ENCODE measurements at places on chromosomes 2 and 18.

DNA sequence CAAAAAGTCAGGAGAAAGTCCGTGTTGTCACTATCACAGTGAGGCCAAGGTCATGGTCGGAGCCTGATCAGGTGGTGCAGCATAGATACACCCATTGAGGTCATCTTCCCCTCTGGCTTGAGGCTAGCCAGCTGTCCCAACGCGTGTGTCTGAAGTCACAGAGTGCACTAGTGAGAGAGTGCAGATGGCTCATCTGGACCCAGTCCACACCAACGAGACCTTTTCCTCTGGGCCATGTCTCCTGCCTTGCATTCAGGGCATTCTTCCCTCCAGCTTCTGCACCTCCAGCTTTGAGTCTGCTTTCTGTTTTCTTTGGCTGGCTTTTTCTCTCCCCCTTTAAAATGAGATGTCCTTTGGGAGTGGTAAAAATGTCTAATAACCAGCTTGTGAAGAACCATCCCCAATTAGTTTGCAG, 146.9 kb downstream of the TDRD15 start:
- DNase-seq: no peak

DNA sequence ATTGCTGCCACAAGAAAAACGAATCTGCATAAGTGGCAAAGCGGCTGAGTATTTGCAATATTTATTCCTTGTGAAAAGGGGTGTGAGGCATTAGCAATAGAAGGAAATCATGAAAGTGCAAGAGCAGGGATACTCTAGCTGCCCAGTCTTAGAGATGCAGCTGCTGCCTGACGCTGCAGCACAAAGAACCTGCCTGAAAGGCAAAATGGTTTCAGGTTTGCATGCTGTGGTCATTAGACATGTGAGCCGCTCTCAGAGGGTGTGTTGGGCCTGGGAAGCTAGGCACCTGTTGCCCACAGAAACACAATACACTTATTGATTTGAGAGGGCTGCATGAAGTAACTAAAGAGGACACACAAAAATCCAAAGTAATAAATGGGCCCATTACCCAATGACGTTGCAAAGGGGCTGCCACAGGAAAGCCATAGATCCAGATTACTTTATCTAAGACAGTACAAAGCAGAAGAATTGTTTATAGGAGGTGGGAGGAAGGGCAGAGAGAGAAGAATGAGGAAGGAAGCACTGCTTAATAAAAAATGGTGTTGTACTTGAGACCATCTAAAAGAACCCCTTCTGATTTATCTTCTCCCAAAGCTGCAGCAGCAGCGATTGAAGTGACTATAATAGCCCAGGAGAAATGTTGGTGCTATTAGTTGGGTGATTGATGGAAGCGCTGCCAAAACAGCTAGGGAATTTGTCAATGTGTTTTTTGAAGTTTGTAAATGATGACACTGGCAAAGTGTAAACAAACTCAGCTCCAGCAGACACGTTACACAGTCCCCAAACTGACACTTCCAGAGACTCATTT, 492.4 kb upstream of the ACVR2A start:
- no peak for DNase-seq

- DNase-seq: no peak
Observed at GRCh38 chr2:122255924-122256323, 500.5 kb downstream of the TSN start.

DNA sequence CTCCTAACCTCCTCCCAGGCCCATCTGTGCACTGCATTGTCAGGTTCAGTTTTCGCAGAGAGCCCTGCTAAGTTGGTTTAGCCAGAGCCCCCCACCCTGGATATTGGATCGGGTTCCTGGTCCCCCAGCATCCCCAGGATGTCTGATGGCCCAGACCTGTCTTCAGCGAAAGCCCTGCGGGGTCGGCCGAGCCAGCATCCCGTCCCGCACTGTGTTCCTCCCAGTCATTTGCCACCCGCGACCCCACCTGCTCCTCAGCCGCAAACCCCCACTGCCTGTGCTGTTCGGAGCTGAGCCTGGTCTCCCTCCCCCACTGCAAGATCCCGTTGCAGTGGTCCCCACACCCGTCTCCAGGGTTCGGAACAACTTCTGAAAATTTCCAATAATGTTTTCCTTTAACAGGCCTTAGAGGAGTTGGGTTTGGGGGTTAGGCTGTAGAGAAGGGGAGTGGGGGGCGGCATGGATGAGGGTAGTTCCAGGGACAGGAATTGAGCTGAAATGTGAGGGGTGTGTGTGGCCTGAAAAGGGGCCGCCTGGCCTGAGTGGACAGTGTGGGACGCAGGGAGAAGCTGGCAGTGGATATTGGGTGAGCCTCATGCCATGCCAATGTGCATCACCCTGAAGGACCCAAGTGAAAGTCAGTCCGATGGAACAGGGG, 1.6 kb upstream of the COPS9 start:
- no peak for DNase-seq

DNA sequence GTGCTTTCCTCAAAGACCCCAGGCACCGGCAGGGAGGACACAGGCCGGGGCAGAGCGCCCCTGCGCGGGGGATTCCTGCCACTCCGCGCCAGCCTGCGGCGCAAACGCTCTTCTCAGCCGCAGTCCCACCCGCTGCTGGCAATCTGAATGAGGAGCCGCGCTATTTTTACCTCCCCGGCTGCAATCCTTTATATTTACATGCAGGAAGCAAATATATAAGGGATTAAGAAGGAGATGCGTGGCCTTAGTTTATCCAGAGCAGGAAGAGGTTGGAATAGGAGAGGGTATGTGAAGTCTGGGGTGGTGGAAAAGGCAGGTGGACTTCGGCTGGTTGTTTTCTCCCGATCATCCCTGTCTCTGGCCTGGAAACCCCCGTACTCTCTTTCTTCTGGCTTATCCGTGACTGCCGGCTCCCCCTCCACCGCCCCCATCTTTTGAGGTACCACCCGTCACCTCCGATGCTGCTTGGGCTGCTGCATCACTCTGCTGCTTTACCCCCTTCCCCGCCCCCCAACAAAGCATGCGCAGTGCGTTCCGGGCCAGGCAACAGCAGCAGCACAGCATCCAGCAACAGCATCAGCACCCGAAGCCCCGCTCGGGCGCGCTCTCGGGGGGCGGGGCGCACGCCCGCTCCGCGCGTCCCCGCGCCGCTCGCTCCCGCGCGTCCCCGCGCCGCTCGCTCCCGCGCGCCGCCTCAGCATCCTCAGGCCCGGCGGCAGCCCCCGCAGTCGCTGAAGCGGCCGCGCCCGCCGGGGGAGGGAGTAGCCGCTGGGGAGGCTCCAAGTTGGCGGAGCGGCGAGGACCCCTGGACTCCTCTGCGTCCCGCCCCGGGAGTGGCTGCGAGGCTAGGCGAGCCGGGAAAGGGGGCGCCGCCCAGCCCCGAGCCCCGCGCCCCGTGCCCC, at the start of gene ADAM23:
Gene ADAM23 (plus strand): TSS at position 700 of the 902 bp plus-strand sequence. CDS start 335 bp downstream, outside the sequence.
- DNase-seq: no peak

DNA sequence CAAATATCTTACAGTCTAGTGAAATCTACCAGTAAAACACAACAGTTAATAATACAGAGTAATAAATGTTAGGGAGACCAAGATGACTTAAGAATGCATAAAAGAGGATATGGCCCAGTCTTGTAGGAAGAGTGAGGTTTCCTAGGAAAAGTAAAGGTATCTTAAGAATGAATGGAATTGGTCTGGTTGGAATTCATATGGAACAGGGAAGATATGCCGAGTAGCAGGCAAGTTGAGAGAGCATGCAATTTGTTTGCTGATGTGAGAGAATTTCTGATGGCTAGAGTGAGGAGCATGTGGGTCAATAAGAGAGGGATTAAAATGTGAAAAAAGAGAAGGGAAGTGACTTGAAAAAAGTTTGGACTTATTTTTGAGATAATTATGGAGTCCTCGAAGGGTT, 512.9 kb upstream of the ZEB2 start:
- DNase-seq: no peak

GRCh38 chr2:120863661-120864320, 128.1 kb downstream of the GLI2 start:
- no peak for DNase-seq

- no peak for DNase-seq
Observed at GRCh38 chr18:29496152-29496680, 1319.3 kb upstream of the CDH2 start.

DNA sequence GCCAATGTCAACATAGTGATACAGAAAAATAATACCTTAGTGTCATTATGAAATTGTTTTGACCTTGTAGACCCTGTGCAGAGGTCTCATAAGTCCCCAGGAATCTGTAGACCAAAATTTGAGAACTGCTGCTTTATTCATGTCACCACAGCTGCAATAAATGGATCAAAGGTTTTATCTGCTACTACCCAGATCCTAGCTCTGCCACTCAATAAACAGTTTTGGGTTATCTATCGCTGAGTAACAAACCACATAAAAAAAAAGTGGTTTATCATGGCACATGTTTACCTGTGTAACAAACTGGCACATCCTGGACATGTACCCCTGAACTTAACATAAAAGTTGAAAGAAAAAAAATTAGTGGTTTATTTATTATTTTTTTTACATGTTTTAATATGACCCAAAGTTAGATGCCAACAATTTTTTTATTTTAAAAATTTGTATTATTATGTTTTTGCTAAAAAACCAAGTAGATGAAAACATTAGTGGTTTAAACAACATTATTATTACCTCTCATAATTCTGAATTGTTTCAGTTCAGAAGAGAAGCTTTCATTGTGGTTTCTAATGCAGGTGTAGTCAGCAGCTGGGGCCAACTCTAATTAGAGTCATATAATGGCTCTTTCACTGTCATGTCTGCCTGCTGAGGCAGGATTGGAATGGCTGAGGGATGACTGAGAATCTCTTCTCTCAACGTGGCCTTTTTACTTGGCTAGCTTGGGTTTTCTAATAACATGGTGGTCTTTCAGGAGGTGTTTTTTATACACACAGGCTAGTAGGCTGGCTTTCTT, 103.3 kb upstream of the SLC38A11 start:
- no peak for DNase-seq

DNA sequence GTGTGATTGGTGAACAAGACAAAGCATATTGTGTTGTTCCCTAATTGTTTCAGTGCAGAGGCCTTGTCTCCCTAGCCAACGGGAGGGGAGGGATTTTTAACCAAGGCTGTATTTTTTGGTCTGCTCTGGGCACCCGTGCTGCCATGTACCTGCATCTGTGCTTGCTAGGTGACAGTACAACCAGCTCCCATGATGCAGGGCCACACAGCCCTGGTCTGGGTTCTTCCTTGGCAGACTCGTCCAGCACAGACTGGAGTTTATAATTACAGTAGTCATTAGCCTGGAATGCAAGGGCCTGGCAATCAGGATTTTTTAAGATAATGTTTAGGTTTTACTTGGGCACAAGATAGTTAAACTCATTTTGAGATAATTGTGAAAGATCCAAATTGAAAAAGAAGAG, 36.4 kb downstream of the TCF7L1 start:
- DNase-seq: no peak

DNA sequence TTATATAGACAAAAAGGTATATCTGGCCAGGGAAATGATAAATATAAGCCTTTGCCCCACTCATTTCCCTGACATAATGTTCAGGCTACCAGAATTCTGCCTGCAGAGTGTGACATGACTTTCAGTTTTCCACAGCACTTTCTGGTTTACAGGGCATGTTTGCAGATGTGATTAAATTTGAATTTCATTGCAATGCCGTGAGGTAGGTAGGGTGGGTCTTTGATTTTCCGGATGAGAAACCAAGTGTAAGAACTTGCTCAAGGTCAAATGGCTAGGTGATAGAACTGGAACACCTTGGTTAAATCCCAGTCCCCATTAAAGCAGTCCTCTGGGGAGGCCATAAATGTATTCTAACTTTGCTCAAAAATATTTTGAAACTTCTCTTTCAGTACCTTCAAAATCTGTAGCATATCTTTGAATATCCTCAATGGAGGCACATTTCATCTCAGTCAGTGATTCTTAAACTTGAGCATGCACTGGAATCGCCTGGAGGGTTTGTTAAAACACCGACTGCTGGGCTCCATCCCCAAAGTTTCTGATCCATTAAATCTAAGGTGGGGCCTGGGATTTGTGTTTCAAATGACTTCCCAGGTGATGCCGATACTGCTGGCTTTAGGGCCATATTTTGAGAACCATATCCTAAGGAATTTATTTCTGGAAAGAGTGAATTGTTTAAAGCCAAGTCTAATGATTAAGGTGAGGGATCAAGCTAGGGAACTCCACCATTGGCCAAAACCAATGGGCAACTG, 35.0 kb downstream of the MRPL33 start:
- DNase-seq: no peak

DNA sequence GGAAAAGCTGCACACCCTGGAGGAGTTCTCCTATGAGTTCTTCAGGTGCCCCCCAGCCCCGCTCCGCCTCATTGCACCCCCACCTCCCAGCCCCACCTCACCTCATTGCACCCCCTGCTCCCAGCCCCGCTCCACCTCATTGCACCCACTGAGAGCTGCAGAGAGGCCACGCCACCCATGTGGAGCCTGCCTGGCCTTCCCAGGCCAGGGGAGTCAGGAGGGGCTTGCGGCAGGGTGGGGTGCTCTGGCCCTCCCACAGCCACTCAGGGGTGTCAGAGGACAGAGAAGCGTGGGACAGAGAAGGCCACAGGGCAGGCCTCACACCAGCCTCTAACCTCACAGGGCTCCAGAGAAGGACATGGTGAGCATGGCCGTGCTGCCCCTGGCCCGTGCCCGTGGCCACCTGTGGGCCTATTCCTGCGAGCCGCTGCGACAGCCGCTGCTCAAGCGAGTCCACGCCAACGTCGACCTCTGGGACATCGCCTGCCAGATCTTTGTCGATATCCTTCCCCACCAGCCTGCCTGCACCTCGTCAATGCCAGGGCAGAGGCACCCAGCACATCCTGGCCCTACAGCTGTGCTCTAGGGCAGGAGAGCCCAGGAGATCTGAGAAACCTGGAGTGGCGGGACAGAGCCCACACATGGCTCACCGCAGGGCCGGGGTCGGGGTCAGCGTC, 15.0 kb upstream of the GPR17 start:
- no peak for DNase-seq

DNA sequence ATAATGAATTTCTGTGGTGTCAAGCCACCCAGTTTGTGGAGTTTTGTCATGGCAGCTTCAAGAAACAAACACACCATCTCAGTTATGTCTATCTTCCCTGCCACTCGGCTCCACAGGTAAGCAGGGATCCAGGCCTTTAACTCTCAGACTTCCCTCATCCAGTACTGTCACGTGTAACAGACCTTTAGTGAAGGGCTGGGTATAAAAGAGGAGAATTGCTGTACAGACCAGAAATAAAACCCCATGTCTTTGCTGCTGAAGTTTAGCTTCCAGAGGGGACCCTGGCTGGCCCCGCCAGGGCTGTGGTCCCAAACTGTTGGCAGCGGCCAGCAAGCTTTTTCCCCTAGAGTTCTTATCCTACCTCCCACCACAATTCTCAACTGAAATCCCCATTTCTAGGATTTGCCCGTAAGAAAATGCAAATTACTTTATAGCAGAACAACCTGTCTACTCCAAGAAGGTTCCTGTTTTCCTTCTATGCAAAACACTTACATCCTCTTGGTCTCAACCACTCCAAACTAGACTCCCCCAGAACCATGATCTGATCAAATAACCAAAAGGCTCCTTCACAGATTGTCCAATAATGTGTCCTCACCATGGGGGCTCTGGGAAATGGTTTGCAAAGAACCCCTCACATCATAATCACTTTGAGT, 438.0 kb upstream of the ID2 start:
- DNase-seq: no peak

- DNase-seq: no peak
Observed at GRCh38 chr2:68605939-68606338, 37.4 kb upstream of the PROKR1 start.

- peak; percentile 76 for DNase-seq
Observed at GRCh38 chr2:231714639-231715498, 6.5 kb downstream of the PTMA start.

Measured in activated gamma-delta T cell treated with anti-CD3 and anti-CD28 coated beads, Interleukin-2, amount 50 U/mL, for 16 hours (primary cell).